Left renal pelvis (tissue), 4 donors: ENCODE measurements at places on chromosomes 3 and 15. TPM values are rescaled to one million over a fixed set of nuclear protein-coding genes. Genes with fewer than 3 reads are reported as not detected.

DNA sequence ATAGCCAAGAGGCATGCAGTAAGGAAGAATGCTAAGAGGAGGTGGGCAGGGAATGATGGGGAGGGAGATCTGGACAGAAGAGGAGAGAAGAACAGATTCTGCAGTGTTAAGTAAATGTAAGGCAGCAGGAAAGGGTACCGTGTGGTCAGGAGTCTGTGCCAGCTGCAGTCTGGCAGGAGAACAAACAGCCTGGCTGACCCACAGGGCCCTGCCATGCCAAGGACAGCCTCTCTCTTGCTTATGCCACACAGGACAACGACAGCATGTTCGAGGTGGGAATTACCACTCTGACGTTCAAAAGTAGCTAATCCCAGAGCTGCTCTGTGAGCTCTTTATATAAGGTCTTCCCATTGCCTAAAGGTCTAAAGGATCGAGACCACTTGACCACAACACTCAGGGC lies 31.3 kb downstream of the DAPK2 start:
- DNase-seq = no peak

GRCh38 chr3:31008994-31009393 lies 114.5 kb upstream of the GADL1 start:
- no peak for DNase-seq

The HIGD2B gene
- polyA plus RNA-seq = not detected

DNA sequence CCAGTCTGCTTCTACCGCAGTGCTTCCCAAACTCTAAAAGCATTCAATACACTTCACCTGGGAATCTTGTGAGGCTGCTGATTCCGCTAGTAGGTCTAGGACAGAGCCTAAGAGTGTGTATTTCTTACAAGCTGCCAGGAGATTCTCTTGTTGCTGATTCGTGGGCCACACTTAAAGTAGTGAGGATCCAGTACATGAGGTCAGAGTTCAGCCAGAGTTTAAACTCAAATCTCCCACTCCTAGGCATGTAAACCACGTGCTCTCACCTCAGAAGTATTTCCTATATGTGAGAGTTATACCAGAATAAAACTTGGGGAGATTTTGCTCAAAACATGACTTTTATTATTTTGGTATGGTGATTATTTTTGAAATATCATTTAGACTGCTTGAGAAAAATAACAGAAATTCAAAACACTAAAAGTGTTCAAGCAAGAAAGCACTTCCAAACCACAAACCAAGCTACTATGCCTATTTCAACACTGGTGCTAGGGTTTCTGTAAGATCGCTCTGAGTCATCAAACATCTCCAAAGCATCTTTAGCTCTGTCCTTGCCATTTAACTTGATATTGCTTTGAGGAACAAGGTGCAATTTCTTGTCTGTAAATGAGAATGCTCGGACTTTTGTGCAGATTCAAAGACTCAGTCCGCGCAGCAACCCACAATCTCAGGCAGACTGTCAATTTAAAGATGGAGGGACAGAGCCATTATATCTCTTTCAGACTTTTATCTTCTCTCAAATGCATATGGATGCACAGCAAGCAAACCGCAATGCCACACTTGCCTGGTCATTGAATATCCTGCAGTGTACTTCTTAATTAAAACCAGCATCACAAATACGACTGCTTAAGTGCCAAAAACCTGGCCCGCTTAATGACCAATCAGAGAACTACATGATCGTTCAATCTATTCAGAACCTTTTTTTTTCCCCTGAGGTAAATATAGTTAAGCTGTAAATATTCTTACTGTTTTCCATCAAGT lies 59.8 kb downstream of the AGTR1 start:
- DNase-seq = no peak

The CDCP1 gene
- 2.0 TPM for polyA plus RNA-seq

DNA sequence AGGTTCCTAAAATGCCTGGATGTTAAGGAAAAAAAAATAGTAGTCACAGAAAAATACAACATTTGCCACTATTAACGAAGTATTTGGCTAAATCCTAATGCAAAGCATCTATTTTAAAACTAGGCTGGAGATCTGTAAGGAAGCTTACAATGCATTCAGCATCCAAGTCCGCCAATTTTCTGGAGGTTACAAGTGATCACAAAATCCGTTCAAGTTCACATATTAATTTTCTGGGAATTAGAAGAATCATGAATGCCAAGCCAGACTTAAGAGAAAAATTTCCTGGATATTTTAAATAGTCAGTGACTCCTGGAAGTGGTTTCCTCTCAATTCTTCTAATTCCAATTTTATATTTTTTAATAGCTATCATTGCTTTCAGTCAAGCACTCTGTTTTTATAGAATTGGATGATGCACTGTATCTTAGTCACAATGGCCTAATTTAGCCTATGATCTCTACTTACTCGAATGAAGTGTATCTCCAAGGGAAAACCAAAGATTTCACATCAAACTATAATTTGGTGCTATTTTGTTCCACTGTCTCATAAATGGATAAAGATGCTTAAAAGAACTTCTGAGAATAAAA lies 60.4 kb downstream of the P3H2 start:
- no peak for DNase-seq

The PEX11A gene
- 19.5 TPM for polyA plus RNA-seq

- DNase-seq = no peak
Measured at GRCh38 chr3:9786209-9786739, 6.0 kb downstream of the TADA3 start.

The ZDHHC19 gene
- polyA plus RNA-seq = not detected

GRCh38 chr3:177881351-177881750 lies 654.9 kb upstream of the KCNMB2 start:
- no peak for DNase-seq

DNA sequence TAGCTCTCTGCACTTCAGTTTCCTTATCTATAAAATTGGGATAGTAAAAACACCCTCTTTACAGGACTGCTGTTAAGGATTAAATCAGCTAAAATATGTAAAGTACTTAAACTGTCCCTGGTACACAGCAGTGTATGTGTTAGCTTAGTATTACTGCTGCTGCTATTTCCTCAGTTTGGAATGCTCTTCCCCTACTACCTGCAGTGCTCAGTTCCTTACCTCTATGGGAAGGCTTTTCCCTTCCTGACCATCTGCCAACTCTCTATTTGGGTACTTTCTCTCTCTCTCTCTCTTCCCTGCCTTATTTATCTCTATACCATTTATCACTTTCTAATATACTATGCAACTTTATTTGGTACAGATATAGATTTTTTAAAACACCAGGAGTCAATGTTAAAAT lies 26.5 kb downstream of the KPNA4 start:
- no peak for DNase-seq

The ZSCAN2 gene
- polyA plus RNA-seq = 28.0 TPM

DNA sequence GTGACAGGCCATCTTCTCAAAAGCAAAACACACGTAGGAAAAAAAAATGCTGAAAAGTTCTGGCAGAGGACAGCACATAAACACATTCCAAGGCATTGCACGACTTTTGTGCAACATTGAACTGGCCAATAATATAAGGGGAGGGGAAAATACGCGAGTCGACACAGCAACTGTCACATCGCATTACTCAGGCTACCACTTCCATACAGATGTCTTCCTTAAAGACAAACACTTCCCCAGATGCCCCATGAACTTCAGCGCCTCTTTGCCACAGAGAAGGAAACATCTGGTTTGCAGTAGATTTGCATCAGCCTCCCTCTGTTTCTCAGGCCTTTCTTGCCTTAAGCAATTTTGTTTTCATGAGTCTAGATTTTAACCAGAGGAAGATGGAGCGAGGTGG lies 144.4 kb upstream of the IGF1R start:
- no peak for DNase-seq

The SCAMP5 gene
- 19.3 TPM for polyA plus RNA-seq

GRCh38 chr15:64842096-64842939 lies 603 bp downstream of the PLEKHO2 start:
- no peak for DNase-seq

The GRAMD2A gene
- polyA plus RNA-seq = 11.0 TPM

GRCh38 chr15:29749365-29750086 lies 72.7 kb downstream of the TJP1 start:
- DNase-seq = no peak

GRCh38 chr15:90401495-90401894 lies 13.5 kb downstream of the IQGAP1 start:
- no peak for DNase-seq

GRCh38 chr15:61528581-61528910 lies 299.4 kb upstream of the RORA start:
- DNase-seq = no peak

The OR5K2 gene
- not detected for polyA plus RNA-seq

GRCh38 chr3:100216713-100217112 lies 44.1 kb upstream of the TBC1D23 start:
- no peak for DNase-seq

- no peak for DNase-seq
Measured at GRCh38 chr3:173395073-173395411, 2.5 kb upstream of the NLGN1 start.

GRCh38 chr15:93348711-93349545 lies 259.9 kb upstream of the RGMA start:
- DNase-seq = no peak

- DNase-seq = no peak
Measured at GRCh38 chr3:36511791-36512486, 131.6 kb downstream of the STAC start.

DNA sequence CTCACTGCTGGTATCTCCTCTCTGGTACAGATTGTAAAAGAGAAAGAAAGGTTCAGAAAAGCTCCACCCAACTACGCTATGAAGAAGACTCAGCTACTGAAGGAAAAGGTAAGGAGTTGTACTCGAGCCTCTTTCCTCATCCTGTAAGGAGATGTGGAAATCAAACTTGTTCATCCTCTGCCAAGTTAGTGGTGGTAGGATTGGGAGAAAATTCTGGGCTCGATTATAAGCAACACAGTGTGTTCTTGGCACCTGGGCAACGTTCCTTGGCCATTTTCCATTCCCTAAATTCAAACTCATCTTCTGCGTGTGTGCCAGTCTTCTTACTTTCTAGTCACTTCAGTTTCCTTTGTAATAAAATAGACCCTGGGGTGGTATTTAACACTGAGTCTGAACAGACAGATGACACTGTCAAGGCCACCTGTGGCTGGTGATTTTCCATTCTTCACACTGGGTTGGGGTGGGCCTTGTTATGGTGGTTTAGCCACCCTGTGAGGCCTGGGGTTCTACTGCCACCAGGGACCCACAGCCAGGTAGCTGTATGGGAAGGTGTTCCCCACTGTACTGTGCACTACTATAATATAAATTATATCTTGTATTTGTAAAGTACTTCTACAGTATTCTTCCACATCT lies 17.1 kb upstream of the ITPKA start:
- no peak for DNase-seq

GRCh38 chr15:64141798-64142512 lies 9.6 kb upstream of the SNX22 start:
- DNase-seq = no peak

DNA sequence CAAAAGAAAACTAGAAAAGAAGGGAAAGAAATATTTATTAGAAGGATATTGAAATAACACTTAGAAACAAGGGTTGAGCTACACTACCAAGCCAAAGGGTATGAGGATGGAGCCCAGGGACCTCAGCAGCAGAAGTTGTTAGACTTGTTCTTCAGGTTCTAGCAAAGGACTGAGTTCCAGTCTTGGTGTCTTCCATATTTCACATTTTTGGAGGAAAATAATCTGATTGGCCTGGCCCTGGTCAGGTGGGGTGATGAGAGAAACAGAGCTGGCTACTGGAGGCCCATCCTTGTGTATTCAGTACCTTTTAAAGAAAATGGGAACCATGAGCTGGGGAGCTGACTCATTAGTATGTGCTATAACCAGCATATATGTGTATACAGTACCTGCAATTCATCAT lies 28.2 kb downstream of the PPP4R2 start:
- no peak for DNase-seq

- DNase-seq = no peak
Measured at GRCh38 chr3:128205558-128206145, 52.4 kb downstream of the EEFSEC start.

- no peak for DNase-seq
Measured at GRCh38 chr15:27339138-27339537, 368.2 kb downstream of the GABRG3 start.

- no peak for DNase-seq
Measured at GRCh38 chr15:58021332-58022230, 43.9 kb downstream of the ALDH1A2 start.

The SUCNR1 gene
- polyA plus RNA-seq = 11.4 TPM

The SCAANT1 gene
- not detected for polyA plus RNA-seq
